ENCODE measurements at places on chromosomes 13 and 19. TPM values are rescaled to one million over a fixed set of nuclear protein-coding genes. Genes with fewer than 3 reads are reported as not detected.

- DNase-seq, result no peak
These were observed 1.3 kb downstream of the LAMP1 start for GRCh38 chr13:113298043-113298945.

DNA sequence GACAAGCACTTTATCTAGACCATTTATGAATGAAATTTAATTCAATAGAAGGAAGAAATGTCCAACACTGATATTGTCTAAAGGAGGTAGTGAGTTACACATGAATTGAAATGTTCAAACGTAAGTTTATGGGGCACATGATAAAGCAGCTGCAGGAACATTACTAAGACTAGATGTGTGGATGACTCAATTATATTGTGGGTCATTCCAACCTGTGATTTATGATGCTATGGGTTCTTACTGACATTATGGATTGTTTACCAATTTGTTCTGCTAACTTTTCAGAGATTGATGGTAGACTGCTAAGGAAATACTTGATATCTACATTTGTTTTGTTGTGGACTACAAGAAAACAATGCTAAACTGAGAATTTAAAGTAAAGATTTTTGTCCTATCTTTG lies 56.1 kb upstream of the ATXN8OS start:
- no peak for DNase-seq

DNA sequence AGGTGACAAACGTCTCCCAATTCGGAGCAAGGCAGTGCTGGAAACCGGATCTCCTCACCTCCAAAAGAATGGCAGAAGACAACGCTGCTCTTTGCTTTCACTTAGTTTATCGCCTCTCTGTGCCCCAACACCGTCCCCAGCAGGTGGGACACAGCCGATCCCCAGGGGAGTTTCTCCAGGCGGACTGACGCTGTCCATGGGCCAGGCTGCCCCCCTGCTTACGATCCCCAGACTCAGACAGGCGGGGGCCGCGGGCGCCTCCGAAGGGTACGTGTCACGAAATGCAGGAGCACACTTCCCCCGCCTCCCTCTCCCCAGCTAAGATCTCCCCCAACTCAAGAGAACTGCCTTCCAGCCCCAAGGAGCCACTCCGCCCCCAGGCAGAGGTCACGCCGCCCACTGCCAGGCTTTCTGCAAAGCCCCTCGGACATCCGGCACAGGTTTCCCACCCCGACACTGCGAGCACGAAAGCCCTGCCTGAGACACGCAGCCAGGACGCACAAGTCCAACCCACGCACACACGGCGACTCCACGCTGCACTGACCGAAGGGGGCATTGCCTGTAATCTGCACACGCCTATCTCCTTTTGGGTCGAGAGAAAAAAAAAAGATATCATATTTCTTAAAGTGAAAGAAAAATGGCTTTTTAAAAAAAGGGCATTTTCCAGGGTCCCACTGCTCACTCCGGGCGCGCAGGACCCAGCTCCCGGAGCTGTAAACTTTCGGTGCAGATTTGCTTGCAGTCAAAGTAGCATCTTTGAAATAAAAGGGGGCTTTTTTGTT lies 2.0 kb downstream of the SPRY2 start:
- peak; percentile 34 for DNase-seq

DNA sequence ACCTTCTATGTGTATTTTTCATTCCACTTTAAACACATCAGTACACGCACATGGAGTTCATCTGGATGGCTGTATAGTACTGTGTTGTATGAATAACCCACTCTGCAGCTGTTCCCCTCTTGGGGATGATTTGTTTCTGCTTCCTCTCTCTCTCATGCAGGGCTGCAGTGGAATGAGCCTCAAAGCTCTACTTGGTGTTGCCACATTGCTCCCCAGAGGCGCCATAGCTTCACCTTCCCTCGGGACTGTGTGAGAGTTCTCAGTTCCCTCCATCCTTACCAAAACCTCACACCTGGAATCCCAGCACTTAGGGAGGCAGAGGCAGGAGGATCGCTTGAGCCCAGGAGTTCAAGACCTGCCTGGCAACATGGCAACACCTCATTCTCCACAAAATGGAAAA lies 28.4 kb upstream of the GPR183 start:
- DNase-seq, result no peak

DNA sequence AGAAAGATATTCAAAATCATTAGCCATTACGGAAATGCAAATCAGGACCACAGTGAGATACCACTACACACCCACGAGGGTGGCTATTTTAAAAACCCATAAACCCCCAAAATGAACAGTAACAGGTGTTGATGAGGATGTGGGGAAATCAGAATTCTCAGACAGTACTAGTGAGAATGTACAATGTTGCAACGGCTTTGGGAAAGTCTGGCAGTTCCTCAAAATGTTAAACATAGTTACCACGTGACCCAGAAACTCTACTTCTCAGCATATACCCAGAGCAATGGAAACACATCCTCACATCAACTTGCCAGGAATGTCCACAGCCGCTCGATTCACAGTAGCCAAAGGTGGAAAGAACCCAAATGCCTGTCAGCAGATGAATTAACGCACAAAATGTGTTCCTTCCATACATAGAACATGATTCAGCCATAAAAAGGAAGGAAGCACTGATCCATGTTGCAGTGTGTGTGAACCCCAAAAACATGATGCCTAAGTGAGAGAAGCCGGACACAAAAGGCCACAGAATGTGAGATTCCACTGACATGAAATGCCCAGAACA lies 7.0 kb downstream of the PLVAP start:
- no peak for DNase-seq

DNA sequence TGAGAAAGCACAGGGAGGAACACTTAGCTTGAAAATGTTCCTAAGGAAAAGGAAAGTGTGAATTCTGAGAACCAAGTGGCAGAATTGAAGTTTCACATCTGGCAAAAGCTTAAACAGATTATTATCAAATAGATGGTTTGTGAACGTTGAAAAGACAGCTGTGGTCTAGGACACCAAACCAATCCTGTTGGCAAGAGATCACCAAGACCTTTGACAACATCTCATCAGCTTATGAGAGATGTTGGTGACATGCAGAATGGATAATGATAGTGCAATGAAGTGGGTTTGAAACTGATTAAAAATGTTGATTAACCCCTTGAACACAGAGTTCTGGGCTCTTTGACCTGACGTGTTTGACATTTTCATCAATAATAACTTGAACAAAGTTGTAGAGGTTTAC lies 74.6 kb upstream of the GPR183 start:
- DNase-seq, result no peak

DNA sequence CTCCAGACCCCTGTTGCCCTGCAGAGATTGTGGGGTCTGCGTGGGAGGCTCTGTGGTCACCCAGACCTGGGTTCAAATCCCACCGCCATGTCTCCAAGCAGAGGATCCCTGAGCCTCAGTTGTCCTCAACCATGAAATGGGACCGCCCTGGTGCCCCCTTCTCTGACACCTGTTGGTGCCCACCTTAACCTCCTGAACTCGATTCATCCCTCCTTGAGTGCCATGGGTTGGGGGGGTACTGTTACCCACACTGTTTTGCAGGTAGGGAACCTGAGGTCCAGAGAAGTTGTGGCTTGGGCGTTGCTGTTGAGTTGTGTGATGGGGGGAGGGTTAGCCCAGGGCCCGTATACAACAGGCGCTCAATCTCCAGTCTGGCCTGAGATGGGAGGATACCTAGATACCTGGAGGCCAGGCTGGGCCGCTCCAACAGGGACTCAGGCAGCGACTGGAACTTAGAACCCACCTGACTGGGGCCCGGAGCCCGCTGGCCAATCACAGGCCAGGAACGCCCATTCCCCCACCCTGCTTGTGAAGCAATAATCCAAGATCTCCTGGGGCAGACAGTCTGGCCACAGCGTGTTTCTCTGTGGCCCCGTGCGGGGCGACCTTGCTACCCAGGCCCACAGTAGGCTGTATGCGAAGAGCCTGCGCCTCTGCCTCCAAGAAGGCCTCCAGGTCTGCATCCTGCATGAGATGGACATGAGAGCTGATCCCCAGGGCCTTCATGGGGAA lies 2.8 kb downstream of the ARID3A start:
- DNase-seq, result no peak

- DNase-seq, result no peak
These were observed 2.5 kb downstream of the IGSF23 start for GRCh38 chr19:44615863-44616247.

- DNase-seq, result no peak
These were observed 106.7 kb upstream of the UBAC2 start for GRCh38 chr13:99093997-99094396.

DNA sequence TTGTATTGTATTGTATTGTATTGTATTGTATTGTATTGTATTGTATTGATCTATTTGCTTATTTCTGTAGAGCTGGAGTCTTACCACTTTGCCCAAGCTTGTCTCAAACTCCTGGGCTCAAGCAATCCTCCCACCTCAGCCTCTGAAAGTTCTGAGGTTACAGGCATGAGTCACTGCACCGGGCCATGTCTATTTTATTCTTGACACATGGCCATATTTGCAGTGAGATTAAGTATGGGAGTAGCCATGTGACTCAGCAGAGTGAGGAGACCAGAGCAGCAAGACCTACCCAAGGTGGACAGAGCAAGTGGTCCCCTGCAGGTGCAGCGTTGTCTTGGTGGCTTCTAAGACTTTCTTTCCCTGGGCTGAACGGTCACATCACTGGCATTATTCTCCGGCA lies 49.1 kb upstream of the UBAC2 start:
- no peak for DNase-seq

DNA sequence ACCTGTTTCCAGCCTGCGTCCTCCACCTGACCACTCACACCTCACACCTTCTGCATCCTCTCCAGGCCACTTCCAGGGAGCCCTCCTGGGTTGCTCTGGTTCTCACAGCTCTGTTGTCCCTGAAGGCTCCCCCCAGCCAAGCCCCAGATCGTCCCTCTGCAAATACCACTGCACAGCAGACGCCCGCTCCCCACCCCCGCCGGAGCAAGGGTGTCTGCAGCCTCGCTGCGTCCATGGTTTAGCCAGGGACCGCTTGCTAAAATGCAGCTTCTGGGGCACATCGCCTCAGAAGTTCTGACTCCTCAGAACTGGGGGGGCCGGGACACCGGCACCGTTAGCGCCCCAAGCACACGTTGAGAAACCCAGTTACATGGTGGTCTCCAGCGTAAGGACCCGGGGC lies 983 bp downstream of the LINGO3 start:
- DNase-seq, result no peak

- DNase-seq, result no peak
These were observed 9.3 kb downstream of the POLR2E start for GRCh38 chr19:1085676-1086442.

GRCh38 chr13:48334534-48335127 lies 31.1 kb downstream of the RB1 start:
- DNase-seq, result no peak

- DNase-seq, result no peak
These were observed 19.0 kb downstream of the CCDC8 start for GRCh38 chr19:46394402-46394797.

GRCh38 chr13:39783051-39783450 lies 127.6 kb downstream of the COG6 start:
- no peak for DNase-seq

GRCh38 chr19:2771786-2772674 lies 11.0 kb downstream of the SGTA start:
- no peak for DNase-seq

DNA sequence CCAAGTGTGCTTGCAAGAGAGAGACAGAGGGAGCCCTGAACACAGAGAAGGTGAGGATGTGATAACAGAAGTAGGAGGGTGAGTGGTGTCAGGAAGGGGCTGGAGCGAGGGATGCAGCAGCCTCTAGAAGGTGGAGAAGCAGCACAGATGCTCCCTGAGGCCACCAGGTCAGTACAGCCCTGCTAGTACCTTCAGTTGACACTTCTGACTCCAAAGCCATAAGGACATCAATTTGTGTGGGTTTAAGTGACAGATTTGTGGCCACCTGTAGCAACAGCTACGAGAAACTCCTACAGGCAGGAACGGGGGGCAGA lies 6.9 kb downstream of the ERICH4 start:
- no peak for DNase-seq

GRCh38 chr19:871446-872265 lies 12.2 kb downstream of the CFD start:
- no peak for DNase-seq

GRCh38 chr13:109655206-109655600 lies 131.2 kb downstream of the IRS2 start:
- no peak for DNase-seq

DNA sequence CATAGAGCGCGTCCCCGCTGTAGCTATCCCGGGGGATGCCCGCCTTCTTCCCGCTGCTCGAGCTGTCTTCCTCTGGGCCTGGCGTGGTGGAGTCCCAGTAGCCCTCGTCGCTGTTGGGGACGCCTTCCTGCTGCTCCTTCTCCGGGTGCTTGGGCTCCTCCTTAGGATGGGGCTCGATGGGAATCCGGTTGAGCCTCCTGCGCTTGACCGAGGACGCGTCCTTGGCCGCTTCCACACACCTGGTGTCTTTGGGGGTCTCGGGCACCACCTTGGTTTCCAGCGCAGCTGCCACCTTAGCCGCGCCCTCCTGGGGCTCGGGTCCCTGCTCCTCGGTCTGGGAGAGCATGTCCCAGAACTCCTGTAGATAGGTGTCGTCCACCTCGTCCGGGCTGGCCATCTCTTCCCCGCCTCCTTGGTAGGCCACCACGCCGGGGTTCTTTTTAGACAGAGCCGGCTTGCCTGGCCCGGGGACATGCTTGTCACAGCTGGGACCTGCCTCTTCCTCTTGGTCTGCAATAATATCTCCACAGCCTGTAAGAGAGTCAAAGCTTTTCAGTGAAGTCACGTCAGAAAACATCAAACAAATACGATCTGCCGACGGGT lies 2.0 kb downstream of the AMER2 start:
- no peak for DNase-seq

GRCh38 chr19:8370176-8371010 lies 6.4 kb downstream of the ANGPTL4 start:
- no peak for DNase-seq

GRCh38 chr13:66375756-66376155 lies 854.4 kb downstream of the PCDH9 start:
- DNase-seq, result no peak

Gene GZMM
- 0.40 TPM for total RNA-seq

Gene ZNF575
- total RNA-seq, result 2.6 TPM

Gene PSG5
- total RNA-seq, result not detected

Gene NLRP4
- not detected for total RNA-seq

Gene CILP2
- 23.2 TPM for total RNA-seq

Gene LHFPL6
- 19.0 TPM for total RNA-seq

Gene SYDE1
- 22.7 TPM for total RNA-seq

Gene CCL25
- 0.29 TPM for total RNA-seq

Gene MBD3L3
- total RNA-seq, result not detected

Gene CABP5
- total RNA-seq, result not detected

Gene CD70
- total RNA-seq, result not detected

All from mesothelial cell of epicardium (in vitro differentiated cells).